ENCODE measurements at places on chromosomes 6 and 20.

DNA sequence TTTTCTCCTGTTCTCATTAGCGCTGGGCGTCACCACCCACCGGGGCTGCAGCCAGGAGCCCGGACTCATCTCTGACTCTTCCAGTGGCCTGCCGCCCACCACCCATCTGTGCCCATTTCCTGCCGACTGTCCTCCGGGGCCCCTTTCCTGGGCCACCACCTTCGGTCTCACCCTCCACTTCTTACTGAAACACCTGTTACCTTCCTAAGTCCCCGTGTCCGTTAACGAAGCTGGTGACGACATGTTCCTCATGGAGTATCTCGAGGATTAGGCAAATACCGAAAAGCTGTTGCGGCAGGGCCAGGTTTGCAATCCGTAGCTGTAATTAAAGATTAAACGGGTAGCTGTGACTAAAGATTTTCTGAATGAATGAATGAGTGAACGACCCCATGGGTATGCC lies 80.2 kb downstream of the SRC start:
- H3K36me3 ChIP-seq, result no peaks in the 10 kb centered on the region
- no peak overlapping the region for H3K4me3 ChIP-seq
- H3K27ac ChIP-seq, result no peak overlapping the region
- peaks cover 22% of the 10 kb centered on the region for H3K27me3 ChIP-seq
- no peaks in the 10 kb centered on the region for H3K4me1 ChIP-seq

DNA sequence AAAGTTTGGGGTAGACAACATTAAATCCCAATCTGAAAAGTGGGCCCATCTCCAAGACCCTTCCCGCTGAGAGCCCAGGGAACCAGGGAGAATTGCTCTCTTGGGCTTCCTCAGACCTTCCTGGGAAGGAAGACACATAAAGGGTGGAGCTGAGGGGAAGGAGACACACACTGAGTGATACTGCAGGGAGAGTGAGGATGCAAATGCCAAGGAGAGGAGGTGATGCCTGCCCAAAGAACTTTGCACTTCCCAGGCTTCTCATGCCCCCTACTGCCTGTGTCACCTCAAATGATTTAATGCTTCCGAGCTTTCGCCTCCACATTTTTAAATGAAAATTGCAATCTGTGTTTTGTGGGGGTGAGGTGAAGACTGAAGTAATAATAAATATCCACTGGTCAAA lies 7.5 kb upstream of the BTN2A1 start:
- H3K4me1 ChIP-seq, result no peaks in the 10 kb centered on the region
- H3K27ac ChIP-seq, result no peak overlapping the region
- H3K27me3 ChIP-seq, result no peaks in the 10 kb centered on the region
- no peak overlapping the region for H3K4me3 ChIP-seq
- no peaks in the 10 kb centered on the region for H3K36me3 ChIP-seq
- DNase-seq, result no peak

GRCh38 chr20:4153251-4153650 lies 137.9 kb upstream of the RNF24 start:
- H3K4me1 ChIP-seq, result no peaks in the 10 kb centered on the region
- no peak overlapping the region for H3K4me3 ChIP-seq
- DNase-seq, result no peak
- H3K27ac ChIP-seq, result no peak overlapping the region
- H3K36me3 ChIP-seq, result no peaks in the 10 kb centered on the region

- no peaks in the 10 kb centered on the region for H3K36me3 ChIP-seq
- peaks cover 19% of the 10 kb centered on the region for H3K4me1 ChIP-seq
- no peak for DNase-seq
These were observed 116.1 kb downstream of the JAG1 start for GRCh38 chr20:10557685-10558084.

GRCh38 chr6:95648636-95649035 lies 71.3 kb downstream of the MANEA start:
- no peaks in the 10 kb centered on the region for H3K4me1 ChIP-seq
- no peaks in the 10 kb centered on the region for H3K36me3 ChIP-seq
- no peak overlapping the region for H3K4me3 ChIP-seq
- no peak overlapping the region for H3K27ac ChIP-seq
- DNase-seq, result no peak

GRCh38 chr6:62980724-62981123 lies 230.5 kb upstream of the FKBP1C start:
- no peak overlapping the region for H3K4me3 ChIP-seq
- DNase-seq, result no peak
- H3K27ac ChIP-seq, result no peak overlapping the region
- H3K36me3 ChIP-seq, result no peaks in the 10 kb centered on the region
- no peaks in the 10 kb centered on the region for H3K4me1 ChIP-seq

DNA sequence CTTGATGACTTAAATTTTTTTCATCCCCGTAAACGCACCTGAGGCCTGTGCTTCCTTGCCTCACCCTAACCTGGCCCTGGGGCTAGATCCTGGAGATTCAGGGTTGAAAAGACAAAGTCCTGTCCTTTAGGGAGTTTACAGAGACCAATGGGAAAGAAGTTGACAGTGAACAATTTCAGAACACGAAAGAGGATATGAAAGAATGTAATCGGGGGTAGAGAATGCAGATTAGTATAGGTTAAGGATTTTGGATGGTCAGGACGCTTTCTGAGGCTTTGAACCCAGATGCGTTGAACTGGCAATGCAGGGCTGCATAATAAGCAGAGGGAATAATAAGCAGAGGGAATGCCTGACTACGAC lies 1.7 kb upstream of the FBXO5 start:
- peak overlapping the region; percentile 84 for H3K27ac ChIP-seq

DNA sequence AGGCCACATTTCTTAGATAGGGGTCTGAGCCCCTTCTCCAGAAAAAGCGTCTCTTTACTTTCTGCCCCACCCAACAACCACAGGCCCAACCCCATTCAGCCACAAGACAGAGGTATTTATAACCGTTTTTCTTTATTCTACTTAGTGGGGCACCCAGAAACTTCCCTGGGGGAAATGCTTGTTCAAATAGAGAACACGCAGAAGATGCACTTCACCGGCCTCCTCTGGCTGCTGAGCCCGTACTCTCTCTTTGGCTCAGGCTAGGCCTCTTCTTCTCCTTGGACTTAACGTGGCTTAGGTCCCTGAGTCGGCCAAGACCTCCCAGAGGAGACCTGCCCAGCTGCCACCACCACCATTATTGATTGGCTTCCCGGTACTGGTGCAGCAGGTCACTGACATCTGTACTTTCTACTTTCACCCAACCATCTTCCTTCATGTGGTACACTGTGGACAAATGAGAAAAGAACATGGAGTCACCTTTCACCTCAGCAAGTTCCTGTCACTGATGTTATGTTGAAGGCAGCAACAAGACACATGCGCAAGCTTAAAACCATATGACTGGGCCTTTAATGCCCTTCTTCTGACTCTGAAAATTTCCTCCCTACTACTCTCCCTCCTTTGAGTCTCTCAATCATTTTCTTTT lies 2.2 kb upstream of the TAP2 start:
- no peaks in the 10 kb centered on the region for H3K36me3 ChIP-seq
- no peak overlapping the region for H3K4me3 ChIP-seq
- peaks cover 7% of the 10 kb centered on the region for H3K4me1 ChIP-seq
- no peaks in the 10 kb centered on the region for H3K27me3 ChIP-seq
- no peak overlapping the region for H3K27ac ChIP-seq
- DNase-seq, result no peak

GRCh38 chr6:37016995-37017394 lies 11.5 kb downstream of the FGD2 start:
- no peak overlapping the region for H3K27ac ChIP-seq
- peaks cover 5% of the 10 kb centered on the region for H3K4me1 ChIP-seq
- H3K36me3 ChIP-seq, result no peaks in the 10 kb centered on the region
- H3K27me3 ChIP-seq, result no peaks in the 10 kb centered on the region

- no peak overlapping the region for H3K4me3 ChIP-seq
- no peak overlapping the region for H3K27ac ChIP-seq
- H3K27me3 ChIP-seq, result peaks cover 3% of the 10 kb centered on the region
- no peak for DNase-seq
- H3K4me1 ChIP-seq, result no peaks in the 10 kb centered on the region
- no peaks in the 10 kb centered on the region for H3K36me3 ChIP-seq
These were observed 256.5 kb upstream of the RIN2 start for GRCh38 chr20:19501476-19502115.

GRCh38 chr20:53828682-53829254 lies 235.1 kb upstream of the ZNF217 start:
- H3K27ac ChIP-seq, result peak overlapping the region; percentile 96
- H3K27me3 ChIP-seq, result no peaks in the 10 kb centered on the region
- no peaks in the 10 kb centered on the region for H3K36me3 ChIP-seq
- H3K4me1 ChIP-seq, result peaks cover 36% of the 10 kb centered on the region
- DNase-seq, result peak; percentile 82
